ENCODE measurements at places on chromosomes 7 and 10.

DNA sequence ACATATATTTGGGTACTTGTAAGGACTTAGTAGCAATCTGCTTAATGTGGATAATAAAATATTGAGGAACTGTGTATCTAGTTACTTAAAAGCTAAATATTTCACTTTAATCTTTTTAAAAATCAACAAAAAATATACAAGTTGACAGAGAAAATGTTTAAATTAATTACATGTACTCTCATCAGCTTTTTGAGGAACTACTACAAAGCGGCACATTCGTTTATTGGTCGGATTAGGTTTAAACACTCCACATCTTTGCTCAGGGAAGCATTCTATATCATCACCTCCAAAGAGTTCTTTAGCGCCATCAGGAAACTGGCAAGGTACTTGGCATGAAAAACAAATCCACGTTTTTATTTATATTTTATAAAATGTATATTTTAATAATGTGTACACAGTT, 1.6 kb downstream of the ATOH7 start:
- no peak for DNase-seq

DNA sequence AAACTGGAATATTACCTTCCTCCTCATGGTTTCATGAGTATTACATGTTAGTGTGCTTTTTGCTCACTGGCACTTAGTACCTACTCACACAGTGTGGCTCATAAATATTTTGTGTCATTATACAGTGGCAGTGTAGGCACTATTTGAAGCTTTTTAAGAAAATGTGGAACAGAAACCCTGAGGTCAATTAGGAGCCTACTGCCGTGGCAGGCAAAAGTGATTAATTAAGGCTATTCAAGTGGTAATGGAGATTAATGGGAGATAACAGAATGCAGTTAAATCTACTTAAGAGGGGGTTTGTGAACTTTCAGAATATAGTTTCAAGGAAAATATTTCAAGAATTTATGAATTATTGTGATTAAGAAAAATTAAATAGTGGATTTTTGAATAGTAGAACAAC, 277.6 kb downstream of the HGF start:
- DNase-seq, result no peak

DNA sequence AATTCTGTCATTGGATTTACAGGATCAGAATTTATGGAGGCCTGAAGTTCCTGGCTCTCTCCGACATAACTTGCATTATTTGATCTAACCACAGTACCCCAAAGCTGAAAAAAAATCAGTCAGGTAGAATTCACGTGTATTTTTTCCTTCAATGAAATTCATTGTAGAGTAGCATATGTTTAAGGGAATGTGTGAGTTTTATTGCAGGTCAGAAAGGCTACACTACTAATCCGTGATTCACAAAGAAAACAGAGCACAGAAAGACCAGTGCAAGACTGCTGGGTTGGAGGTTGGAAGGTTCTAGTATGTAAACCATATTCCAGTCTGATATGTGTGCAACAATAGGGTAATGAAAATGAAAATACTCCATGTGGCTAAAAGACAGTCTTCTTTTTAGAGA, 247.0 kb upstream of the FERD3L start:
- no peak for DNase-seq

- no peak for DNase-seq
Observed at GRCh38 chr7:130361681-130362080, 17.1 kb downstream of the CPA5 start.

DNA sequence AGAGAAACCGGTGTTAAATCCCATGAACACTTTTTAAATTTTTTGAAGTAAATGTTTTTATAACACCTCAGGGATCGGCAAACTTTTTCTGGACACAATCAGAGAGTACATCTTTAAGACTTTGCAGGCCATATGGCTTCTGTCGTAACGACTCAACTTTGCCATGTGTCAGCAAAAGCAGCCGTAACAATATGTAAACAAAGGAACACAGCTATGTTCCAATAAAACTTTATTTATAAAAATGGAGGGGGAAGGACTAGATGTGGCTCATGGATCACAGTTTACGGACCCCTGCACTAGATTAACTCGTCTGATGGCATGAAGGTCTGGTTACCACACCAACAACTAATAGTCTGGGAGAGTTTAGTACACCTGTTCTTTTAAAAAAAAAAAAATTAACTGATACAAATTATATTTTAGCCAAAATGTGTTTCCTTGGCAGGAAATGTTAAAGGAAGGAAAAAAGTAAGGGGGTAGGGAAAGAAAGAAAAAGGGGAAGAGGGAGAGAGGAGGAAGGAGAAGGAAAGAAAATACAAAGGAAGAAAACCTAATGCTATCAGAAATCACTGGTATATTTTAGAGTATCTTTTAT, 50.2 kb downstream of the ABI1 start:
- DNase-seq, result no peak

DNA sequence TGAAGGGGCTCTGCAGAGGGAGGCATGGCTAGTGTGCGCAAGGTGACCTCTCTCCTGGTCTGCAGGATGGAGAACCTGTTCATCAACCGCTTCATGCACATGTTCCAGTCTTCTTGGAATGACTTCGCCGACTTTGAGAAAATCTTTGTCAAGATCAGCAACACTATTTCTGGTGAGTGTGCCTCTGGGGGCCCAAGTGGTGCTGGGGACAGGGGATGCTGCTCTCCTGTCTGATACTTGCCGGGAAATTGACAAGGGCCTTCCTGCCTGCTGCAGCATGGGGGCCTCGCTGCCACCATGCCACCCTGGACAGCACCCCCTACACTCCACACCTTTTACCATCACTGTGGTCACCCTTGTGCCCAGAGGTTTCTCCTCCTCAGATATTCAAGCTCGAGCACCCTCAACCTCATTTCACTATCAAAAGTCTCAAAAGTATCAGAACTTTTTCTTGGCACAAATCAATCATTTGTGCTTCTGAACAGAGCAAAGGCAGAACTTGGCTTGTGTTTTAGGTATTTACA, 50.0 kb downstream of the ALOX5 start:
- DNase-seq, result no peak

GRCh38 chr10:100528123-100528886, 1.4 kb downstream of the NDUFB8 start:
- DNase-seq, result no peak

DNA sequence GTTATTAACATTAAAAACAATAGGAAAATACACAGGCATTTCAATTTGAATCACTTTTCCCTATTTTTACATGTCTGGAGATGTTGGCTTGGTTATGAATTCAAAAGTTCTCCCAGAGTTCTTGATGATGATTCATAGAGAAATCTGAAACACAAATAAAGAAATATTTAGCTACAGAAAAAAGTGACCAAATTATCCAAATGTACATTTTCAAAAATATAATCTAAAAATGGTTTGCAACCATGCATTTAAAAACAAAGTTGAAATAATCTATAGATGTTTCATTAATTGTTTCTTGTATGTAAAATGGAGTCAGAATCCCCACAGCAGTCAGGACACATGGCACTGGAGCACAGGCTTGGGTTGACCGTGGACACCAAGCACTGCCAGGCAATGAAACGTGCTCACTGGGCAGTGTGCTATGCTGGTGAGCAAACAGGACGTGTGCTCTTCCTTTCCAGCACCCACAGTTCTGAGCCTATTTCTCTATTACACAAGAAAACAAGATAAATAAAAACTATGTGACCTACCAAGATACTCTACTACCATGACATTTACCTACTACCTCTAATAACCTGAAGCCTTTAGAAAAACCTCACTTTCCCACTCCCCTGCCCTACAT, 44.1 kb upstream of the PTPRN2 start:
- no peak for DNase-seq

DNA sequence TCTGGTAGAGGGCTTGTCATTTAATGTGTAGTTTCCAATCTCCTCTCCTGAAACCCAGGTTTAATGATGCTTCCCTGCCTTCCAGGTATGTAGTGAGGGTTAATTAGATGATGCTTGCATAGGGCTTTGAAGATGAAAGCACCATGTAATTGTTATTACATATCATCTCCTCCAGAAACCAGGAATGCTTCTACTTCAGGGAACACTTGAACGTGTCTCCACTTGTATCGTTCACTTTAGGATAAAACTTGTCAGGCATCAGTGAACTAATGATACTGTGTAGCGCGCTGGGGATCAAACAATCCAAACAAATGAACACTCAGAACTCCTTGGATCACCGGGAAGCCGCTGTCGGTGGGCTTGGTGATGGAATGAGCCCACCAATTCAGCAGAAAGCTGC, 260.9 kb upstream of the FZD8 start:
- DNase-seq, result no peak

DNA sequence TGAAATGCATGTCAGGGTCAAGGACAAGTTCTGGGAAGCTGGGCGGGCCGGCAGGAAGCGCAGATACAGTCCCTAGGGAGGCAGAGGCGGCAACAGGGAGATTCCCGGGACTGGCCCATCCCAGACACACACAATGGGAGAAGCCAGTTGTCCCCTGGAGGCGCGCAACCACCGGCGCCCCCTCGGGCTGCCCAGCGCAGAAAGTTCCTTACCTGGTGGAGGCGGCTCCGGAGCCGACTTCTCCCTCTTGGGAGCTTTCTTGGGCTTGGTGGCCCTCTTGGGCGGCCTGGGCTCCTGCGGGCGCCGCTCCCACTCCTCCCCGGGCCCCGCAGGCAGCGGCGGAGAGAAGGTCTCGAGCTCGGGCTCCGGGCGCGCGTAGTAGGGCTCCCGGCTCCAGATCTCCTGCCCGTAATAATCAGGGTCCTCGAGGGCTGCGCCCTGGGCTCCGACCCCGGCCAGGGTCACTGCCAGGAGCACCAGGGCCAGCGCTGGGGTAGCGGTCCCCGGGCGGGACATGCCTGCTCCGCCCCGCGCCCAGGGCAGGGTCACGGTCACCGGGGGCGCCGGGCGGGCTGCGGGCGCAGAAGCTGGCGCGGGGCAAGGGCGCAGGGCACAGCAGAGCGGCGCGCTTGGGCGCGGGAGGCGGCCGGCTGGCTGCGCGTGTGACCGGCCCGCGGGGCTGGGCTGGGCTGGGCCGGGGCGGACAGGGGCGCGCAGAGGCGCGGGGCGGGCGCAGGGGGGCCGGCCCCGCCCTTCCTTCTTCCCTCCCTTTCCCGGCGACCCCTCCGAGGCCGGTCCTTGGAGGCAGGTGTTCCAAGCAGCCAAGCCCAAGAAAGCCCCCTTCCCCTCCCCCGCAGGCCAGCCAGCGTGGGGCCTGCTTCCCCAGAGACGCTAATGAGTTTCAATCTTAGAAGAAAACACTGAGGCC, at the start of gene CPXM2:
Gene CPXM2, minus strand, starts transcription at position 664 of the 928 bp plus-strand sequence. Its CDS starts 148 bp downstream, at position 516.
- DNase-seq, result no peak

- DNase-seq, result no peak
Observed at GRCh38 chr10:6958711-6959110, 378.6 kb upstream of the PRKCQ start.

DNA sequence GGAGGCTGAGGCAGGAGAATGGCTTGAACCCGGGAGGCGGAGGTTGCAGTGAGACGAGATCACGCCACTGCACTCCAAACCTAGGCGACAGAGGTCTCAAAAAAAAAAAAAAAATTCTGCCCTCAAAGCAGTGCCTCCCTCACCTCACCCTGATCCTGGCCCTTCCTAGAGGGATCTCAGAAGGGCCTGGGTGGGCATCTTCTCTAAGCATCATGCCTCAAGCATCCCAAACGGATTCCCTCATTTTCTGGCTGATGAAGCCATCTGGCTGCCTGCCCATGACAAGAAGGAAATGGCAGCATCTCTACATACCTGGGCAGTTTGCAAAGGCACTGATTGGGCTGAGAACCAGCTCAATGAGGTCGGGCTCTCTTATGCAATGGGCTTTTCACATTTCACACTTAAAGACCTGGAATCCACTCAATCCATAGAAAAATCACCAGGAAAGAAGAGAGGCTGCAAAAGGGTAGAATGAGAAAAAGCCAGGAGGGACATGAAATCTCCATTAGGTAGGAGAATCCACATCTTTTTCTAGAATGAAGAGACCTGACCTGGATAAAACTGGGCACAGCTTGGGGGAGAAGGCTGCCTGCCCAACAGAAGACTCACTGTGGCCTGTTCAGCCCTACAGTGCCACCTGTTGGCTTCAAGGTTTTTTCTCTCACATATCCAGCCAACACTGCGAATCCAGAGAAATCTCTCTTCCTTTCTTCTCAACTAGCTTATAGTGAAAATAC, 48.1 kb downstream of the PDLIM1 start:
- peak; percentile 28 for DNase-seq

DNA sequence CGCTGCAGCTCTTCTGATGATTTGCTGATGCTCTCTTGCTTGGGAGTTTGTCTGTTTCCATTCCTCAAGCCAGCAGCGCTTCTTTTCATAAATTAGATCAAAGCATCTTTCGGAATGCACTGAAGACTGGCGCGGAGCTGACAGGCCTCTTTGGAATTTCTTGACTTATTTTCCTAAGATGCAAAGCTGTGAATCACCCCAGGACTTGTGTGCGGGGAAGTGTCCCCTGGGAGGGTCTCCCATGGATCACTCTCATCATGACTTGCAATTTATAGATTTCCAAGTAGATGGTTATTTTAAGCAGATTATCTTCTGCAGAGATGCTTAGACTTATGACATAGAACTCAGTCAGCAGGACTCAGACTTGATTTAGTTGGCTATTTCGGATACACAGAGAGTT, 467.2 kb downstream of the TCERG1L start:
- DNase-seq, result no peak

GRCh38 chr10:126181626-126182025, 206.7 kb downstream of the ADAM12 start:
- no peak for DNase-seq

DNA sequence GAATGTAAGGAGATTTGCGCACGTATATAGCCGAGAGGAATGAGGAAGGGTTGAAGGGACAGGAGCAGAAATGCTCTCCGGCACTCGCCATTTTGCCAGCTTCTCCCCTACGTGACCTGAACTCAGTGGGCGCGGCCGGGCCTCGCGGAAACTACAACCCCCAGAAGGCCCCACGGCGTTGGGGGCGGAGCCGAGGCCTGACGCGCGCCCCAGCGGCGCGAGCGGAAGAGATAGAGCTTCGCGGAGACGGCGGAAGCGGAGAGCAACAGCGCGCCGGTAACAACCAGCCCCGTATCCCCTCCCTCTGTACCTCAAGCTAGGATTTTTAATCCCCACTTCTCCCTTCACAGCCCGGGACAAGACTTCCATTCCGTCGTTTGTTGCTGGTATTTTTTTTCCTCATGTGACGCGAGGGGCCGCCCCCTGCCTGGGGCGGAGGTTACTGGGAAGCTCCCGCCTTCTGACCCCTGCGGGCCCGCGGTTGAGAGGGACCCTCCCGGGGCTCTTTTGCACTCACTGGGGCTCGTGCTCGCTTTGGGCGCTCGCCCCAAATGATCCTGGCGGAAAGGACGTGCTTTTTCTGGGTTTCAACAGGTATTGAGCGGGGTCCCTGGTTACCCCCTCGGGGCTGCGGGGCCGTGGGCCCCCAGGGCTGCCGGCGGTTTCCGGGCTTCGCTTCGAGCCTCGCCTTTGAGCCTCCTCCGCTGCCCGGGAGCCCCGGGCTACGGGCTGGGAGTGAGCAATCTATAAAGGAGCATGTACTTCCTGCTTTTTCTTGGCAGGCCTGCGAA, at the start of gene R3HCC1L:
Gene R3HCC1L, plus strand, starts transcription at position 227 of the 791 bp plus-strand sequence. CDS start 73,458 bp downstream, outside the sequence.
- DNase-seq, result peak; percentile 95

- DNase-seq, result no peak
Observed at GRCh38 chr7:131241386-131241785, 86.3 kb upstream of the MKLN1 start.

DNA sequence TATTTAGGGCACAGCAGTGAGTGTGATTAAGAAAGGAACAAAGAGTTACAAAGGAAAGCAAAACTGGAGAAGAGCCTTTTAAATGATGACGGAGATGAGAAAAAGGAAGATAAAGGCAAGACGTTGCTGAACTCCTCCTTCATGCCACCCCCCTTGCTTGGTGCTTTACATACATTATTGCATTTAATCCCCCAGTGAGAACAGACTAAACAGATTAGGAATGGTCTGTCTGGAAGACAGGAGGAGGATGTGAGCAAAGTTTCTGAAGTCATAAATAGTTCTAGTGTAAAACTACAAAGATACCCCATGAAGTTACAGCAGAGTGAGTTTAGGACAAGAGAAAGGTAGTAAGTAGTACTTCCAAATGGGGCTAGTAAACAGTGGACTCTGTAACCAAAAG, 113.5 kb downstream of the PLCE1 start:
- no peak for DNase-seq

Measured in stimulated activated CD4-positive, alpha-beta T cell treated with anti-CD3 and anti-CD28 coated beads, Interleukin-2, amount 100 ng/mL, for 24 hours (primary cell).